ENCODE measurements at places on chromosomes 5 and 9.

DNA sequence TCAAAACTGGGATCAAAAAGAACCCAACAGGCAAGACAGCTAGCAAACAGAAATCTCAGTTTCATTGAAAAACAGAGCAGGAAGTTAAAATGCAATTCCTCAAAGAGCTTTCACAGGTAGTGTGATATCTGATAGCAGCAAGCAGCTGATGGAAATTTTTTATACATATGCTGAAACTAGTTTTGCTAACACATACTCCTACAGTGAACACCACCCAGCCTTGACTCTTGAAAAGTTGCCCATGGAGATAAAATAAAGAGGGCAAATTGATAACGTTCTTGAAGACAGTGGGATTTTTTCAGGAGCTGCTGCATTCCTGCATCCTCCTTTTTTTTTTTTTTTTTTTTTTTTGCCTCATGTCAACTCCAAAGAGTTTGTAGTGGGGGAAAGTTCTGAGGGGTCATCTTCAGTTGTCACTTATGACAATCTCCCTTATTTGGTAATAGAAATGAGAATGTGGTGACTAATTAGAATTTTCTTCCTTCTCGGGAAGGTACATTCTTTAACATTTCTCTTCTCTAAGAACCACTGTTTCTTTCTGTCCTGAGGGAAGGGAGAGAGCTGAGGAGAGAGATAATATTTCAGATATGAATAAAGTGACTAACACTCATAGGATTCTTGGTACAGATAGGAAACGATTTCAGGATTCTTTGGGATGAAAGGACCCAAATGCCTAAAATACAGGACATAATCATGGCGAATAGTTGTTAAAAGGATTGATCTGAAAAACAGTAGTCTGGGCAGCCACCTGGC is 24.6 kb downstream of the SH3RF2 start:
- DNase-seq, result no peak

- peak; percentile 55 for DNase-seq
These were observed 114.3 kb downstream of the MVB12B start for GRCh38 chr9:126440940-126441339.

DNA sequence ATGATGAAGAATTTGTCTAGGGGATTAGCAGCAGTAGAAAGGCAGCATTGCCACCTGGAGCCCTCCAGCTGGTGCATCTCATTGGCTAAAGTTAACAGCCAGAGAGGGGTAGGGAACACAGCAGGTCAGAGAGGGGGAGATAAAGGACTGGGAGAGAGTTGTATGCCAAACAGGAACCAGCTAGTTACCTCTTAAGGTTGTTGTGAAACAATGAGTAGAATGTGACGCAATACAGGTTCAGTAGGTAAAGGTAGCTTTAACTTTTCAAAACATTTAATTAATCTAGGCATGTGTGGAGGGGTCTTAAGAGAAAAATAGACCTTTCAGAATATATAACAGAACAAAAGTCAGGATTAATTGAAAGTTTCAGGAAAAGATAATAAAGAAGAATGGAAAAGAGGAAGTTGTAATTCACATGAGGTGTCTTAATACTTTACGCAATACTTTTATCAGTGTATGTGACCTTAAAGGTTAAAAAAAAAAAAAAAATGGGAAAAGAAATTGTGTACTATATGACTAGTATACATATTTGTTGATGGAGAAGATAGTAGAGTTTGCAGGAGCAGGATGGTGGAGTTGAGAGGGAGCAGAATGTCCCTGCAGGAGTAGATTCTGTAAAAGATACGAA is 14.3 kb downstream of the FBXO38 start:
- no peak for DNase-seq

DNA sequence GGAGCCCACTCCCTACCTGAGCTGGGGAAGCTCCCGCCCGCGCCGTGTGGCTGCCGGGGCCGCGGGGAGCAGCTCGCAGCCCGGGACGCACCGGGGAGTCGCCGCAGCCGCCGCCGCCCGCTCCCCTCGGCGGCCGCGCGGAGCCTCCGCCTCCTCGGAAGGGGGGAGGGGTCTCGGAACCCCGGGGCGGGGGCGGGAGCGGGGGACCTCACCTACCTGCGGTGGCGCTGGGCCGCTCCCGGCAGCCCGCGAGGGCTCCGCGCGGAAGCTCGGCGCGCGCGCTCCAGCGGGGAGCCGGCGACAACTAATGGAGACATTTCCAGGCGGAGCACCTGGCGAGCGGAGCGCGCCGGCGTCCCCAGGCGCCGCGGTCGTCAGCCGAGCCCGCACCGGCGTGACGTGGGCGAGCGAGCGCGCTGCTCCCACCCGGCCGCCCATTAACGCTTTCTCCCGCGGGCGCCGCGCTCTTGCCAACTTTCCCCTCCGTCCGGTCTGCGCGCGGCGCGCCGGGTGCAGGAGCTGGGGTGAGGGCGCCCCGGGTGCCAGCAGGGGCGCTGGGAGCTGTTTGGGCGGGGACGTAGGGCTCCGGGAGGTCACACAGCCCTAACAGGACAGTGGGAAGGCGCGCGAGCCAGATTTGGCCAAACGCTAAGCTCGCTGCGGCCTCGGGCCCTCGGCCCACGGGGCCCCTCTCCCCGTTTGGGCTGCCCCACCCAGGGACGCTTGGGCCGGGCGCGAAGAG is 4.3 kb upstream of the IRX4 start:
- DNase-seq, result no peak

DNA sequence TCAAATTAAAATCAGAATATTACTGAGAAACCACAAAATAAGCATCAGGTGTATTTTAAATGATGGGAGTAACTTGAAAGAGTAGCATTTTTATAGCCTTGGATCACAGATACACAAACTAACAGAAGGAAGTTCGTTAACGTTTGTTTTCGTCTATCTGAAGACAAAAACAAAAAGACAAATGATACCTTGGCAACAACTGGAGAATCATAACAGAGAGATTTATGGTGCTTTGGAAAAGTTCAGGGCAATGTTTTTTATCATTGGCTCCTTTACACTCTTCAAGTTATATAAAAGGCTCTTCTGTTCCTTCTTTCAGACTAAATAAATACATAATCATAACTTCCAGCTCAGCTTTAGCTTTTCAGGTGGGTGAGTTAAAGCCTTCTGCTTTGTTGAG is 128.1 kb upstream of the VLDLR start:
- no peak for DNase-seq

All from cerebellum (tissue), 4 donors.